Activated CD4-positive, alpha-beta T cell treated with anti-CD3 and anti-CD28 coated beads, Interleukin-2, amount 50 U/mL, for 24 hours (primary cell): ENCODE measurements at places on chromosomes 1 and 21.

GRCh38 chr1:183777328-183777727 is 27.6 kb upstream of the RGL1 start:
- no peak for DNase-seq

DNA sequence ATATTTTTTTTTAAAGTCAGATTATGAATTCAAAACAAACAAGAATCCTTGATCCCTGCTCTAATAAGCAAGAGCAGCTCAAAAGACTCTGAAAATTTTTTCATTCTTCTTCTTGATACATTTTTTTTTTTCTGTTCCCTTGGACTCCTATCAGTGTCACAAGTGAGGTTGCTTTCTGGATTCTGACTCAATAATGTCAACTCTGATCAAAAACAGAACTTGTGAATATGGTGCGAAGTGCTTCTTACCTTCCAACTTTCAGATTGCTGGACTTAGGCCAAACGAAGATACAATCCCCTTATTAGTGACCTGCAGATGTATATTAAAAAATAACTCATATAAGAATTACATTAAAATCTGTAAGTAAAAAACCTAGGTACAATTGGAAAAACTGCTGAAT is 136.1 kb downstream of the GPATCH2 start:
- DNase-seq = no peak

DNA sequence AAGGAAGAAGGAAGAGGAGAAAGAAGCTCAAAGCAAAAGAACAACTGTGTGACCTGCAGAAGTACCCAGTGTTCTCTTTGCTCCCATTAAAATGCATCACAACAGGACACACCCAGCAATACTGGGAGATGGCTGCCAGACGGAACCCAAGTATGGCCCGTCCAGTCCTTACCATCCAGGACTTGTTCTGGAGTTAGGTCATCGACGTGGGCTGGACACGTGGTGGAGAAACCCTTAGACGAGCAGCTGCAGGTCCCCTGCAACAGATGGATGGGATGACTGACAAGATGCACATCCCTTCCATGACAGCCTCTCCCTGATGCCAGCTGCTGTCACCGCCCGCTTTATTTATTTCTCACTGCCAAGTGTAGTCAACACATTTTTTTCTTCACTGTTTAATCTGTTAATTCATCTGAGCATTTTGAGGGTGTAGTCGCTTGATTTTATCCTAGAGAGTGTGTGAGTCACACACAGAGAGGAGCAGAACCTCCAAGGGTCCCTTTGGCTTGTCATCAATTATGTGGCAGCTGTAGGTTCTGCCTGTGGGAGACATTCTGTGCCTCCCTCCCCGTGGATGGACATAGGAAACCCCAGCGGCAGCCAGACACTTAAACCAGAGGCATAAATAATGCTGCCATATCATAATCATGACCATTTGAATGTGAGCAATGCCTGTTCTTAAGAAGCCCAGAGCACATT is 80.9 kb downstream of the ABCA4 start:
- no peak for DNase-seq

DNA sequence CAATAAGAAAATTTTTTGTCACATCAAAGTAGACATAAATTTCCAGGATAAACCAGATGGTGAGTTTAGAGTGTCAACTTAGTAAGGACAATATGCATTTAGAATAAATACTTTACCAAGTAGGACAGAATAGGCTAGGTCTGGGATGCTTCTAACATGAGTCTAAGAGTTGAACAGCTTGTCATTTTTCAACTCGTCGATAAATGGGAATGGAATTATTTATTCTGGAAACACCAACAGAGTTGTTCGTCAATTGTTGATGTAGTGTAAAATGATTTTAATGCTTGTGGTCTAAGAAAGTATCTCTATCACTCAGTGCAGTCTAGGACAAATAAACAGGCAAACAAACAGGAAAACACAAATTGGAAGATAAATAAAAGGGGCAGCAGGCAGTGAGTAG is 358.4 kb upstream of the ST6GALNAC5 start:
- no peak for DNase-seq

DNA sequence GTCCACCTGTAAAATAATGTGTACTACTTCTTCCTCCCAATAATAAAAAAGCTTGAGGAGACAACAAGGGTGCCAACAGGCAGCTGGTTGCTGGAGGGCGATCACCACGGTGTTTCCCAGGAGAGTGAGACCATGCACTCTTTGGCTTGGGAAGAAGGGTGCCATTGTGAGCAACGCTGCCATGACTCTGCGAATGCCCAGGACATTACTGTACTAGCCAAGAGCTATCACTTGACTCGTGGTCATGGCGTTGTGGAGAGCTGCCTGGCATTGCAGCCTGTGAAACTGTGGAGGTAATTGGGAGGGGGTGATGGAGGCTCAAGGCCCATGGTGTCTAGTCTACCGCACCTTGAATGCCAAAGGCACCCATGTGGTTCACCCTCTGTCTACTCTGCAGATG is 14.6 kb upstream of the PRMT2 start:
- DNase-seq = no peak

- DNase-seq = peak; percentile 32
Measured at GRCh38 chr1:205440476-205441317, 15.1 kb downstream of the BLACAT1 start.

DNA sequence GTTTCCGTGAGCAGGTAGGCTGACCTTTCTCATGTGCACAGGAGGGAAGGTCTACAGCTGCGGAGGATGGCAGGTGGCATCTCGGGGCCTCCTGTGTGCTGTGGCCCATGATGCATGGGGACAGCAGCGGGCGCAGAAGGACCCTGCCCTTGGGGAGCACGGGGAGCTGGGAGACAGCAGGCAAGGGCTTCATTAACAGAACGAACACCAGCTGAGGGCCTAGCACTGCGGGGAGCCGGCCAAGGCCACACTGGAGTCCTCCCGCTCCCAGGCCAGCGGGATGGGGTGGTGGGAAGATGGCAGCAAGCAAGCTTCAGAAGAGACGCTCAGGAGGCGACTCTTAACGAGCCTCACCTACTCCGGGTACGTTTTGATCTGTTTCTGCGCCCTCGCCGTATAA is 66.6 kb downstream of the SCCPDH start:
- DNase-seq = no peak

GRCh38 chr1:201946224-201946908 is at the start of gene LMOD1:
Gene LMOD1, minus strand, starts transcription at chr1:201946548. Its CDS starts 208 bp downstream, at chr1:201946340.
- no peak for DNase-seq

GRCh38 chr21:46323227-46323709 is 402 bp downstream of the C21orf58 start:
- no peak for DNase-seq

DNA sequence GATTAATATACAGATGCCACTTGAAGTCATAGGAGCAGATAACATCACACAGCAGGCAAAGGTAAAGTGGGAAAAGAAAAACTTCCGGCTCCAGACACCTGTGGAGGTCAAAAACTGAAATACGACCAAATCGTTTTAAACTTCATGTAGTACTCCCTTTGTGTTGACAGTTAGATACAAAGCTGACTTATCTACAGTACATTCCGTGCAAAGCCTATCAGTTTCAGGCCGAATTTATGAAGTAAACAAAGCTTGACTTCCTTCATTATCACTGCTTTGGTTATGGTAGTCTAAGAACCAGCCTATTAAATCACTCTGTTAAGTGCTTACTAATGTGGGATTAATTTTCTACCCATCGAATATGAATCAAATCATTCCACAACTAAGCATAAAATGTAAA is 156.3 kb downstream of the SMYD3 start:
- no peak for DNase-seq

- no peak for DNase-seq
Measured at GRCh38 chr1:212728606-212729005, 29.0 kb upstream of the BATF3 start.

DNA sequence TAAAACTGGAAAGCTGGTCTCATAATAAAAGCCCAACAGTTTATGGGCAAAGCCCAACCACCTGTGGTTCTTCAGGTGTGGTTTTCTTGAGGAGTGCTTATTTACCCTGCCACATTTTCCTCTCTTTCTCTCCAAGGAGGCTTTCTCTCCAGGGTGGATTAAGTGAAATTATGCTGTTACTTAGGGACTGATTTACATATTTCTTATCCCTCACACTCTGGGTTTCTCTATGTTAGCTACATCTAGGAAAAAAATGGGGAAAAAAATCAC is 4.8 kb downstream of the TBX19 start:
- no peak for DNase-seq

GRCh38 chr1:26832249-26832960 is 5.9 kb downstream of the ZDHHC18 start:
- no peak for DNase-seq

DNA sequence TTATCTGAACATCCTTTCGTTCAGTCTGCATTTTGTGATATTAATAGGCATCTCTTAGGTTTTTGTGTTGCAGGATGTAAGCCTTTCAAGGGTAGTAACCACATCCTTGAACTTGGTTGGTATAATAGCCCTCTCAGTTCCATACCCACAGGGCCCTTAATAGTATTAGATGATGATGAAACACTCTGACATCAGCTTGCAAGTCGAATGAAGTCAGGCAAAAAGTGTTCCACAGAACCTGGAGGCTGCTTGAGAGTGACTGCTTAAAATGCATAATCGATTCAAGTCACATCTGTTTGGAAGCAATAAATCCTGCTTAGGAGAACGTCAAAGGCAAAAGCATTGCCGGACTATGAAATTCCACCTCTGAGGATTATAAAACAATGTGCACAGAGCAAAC is 415.6 kb upstream of the KAZN start:
- no peak for DNase-seq

DNA sequence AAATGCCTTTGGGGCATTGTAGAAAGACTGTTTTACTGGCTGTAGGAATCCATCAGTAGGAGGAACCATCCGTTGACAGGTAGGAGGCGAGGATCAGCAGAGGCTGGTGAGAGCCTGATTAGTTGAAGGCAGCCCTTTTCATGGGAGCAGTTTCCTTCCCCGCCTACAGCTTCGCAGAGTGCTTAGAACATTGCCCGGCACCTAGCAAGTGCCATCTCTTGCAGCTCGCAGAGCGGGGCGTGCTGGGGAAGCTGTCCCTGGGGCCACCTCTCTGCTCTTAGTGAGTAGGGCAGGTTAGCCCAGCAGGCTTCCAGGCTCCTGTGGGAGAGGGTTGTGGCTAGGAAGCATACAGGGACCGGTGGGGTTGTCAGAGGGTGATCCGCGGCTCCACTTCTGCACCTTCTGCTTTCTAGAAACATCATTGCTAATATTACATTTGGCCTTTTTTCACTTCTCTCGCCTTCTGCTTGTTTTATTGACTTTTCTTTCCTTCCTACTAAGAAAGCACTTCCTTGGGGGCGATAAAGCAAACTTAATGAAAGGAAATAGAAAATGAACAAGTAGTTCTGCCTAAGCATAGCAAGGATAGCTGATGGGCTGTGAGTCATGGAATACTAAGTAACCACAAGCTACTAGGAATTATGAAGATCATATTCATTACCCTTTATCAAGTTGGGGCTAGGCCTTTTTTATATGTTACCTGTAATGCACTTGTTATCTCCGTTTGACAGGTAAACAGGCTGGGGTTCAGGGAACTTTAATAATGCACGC is 176.7 kb downstream of the GALNT2 start:
- DNase-seq = no peak

- no peak for DNase-seq
Measured at GRCh38 chr1:204348722-204349121, 11.0 kb downstream of the PLEKHA6 start.

DNA sequence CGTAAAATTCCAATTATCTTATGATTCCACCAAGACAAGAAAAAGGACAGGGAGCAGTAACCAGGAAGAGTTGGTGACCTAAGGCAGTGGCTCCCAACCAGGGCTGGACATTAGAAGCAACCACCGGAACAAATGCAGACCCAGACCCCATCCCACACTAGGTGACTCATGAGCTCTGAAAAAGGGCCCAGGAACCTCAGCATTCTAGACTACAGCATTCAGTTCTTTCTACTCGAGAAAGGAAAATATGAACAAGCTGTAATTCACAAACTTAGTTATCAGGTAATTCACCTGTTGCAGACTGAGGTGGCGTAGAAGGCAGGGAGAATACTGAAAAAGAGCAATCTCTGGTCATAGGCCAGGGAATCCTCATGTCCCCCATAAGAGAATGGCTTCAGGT is 138.4 kb upstream of the KRTAP19-8 start:
- no peak for DNase-seq

DNA sequence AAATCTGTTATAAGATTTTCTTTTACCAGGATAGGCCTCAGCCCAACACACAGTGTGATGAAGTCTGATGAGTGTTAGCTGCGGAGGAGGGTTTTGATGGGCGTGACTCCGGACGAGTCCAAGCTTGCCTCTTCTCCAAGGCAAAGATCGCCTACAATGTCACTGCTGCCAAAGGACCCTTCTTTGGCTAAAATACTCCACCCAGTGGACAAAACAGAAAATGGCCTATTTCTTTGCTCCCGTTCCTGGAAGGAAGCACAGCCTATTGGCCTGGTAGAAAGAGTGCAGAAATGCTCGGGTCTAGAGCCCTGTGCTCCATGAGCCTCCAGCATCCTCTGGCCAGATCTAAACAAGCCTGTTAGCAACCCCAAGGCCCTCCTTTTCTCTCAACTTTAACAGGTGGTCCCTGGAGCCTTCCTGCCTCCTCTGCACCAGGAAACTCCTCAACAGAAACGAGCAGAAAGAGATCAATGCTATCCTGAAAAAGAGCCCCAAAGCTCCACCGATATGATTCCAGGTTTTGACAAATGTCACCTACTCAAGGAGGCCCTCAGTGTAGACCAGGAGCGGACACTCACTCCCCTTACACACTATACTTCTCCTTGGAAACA is 3.4 kb upstream of the CASQ2 start:
- DNase-seq = no peak

- no peak for DNase-seq
Measured at GRCh38 chr1:13893409-13893821, 193.4 kb downstream of the PRDM2 start.

DNA sequence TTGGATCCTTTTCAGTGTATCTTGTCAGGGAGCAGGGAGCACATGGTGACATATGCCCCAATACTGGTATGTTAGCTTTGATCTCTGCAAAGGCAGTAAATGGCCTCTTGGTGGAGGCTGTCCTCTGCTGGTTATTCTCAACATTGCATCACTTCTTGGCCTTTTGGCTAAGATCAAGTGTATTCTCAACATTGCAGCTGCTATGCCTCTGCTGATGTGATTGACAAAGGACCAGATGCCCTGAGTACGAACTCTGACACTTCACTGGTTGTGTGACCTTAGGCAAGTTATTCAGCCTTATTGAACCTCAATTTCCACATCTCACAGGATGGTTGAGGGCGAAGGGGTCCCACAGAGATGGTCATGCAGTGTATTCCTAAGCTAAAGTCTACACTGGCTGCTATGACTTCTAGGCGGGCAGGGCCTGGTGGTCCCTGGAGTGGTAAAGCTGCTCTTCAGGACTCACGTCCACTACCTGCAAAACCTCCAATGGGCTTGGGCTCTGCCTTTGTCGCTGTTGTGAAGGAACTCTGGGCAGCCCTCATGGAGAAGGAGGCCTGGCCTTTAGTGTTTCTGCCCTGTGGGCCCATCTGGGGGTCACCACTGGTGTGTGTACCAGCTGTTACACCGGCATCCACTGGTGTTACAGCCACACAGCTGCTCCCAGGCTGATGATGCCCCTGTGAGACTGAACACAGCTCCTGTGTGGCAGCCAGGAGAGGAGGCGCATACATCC is 64.8 kb downstream of the DNTTIP2 start:
- DNase-seq = peak; percentile 25

- no peak for DNase-seq
Measured at GRCh38 chr1:21616372-21616771, 52.8 kb downstream of the RAP1GAP start.
